ENCODE measurements at places on chromosomes 7 and 10.

GRCh38 chr10:62373995-62374861 is at the start of gene ZNF365:
Gene ZNF365, plus strand, starts transcription at chr10:62374369. Its CDS starts 1,825 bp downstream, at chr10:62376194.
- DNase-seq: peak; percentile 46

- DNase-seq: no peak
Observed at GRCh38 chr10:111525696-111526095, 448.9 kb downstream of the ADRA2A start.

DNA sequence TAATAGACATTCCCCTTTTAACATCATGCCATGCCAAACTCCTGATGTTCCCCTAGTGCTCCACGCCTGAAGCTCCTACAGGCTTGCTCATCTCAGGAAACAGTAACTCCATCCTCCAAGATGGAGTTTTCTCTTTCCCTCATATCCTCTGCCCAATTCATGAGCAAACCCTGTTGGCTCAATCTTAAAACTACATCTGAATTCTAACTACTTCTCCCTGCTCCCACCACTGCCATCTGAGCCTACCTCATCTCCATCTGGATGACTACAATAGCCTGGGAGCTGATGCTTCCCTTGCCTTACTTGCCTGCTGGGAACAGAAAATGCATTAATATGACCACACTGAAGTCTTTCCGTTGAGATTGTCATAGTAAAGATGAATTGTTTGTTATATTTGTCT is 271.7 kb upstream of the MKLN1 start:
- no peak for DNase-seq

DNA sequence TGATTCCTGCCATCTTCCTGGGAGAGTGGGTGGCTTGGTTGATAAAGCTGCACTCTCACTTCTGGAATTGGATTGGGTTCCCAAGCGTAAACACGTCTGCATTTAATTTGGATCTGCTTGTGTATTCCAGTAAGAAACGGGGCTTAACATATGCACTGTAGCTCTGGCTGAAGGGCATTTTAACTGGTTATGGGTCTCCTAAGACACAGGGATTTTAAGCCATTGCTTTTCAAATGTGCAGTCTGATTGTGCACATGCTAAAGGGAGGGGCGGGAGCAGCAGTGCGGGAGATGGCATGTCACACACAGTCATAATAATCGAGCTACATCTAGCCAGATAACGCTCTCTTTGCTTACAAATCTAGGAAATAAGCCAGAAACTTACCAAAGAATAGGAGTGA is 247.3 kb upstream of the LYZL1 start:
- DNase-seq: peak; percentile 41

- DNase-seq: peak; percentile 39
Observed at GRCh38 chr7:117012696-117013095, 59.4 kb downstream of the ST7 start.

GRCh38 chr10:127372361-127372760 is 176.0 kb upstream of the INSYN2A start:
- DNase-seq: no peak

DNA sequence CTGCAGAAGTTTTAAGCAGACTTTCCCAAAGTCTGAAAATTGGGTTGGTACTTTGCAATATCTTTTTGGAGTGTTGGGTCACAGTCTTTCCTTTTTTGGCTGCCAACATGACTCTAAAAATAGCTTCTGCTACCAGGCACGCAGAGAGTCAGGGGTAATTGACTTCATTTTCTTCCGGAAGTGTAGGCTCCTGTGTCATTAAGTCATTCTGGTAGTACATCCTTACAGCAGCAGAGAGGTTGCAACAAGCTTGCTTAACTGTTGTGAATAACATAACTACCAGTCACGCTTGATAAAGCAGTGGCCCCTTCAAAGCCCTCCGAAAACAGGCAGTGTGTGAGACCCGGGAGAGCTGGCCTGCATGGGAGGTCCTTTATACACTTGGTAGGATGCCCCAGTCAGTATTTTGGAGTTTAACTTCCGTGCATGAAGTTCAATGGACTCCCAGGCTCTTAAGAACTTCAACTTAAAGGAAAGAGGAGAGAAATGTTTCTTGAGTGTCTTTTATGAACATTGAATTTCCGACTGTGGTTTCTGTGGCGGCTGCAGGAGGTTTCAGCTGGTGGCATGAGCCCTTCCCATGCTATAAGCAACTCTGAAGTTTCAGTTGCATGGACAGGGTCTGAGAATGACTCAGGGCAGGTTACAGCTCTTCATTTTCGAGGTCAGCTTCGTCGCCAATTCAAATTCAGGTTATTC is 310.7 kb downstream of the GALNT17 start:
- DNase-seq: peak; percentile 5

DNA sequence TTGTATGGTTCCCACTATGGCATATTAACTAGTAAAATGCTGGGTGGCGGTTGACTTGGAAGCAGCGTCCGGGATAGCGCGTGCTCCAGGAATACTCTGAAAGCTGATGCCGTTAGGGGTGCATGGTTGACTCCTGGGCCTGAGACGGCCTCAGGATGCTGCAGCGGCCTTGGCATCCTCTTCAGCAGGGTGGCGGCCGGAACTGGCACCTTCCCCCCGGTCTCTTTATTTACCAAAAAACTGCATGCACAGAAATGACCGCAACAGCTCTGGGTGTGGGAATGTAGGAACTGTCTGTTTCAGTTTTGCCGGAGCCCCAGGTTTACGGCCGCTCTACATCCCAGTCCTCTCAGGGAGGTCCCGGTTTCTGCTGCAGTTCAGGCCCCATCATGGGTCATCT is 28.8 kb downstream of the PFKP start:
- DNase-seq: no peak

- DNase-seq: no peak
Observed at GRCh38 chr10:132957131-132957530, 14.8 kb upstream of the CFAP46 start.

DNA sequence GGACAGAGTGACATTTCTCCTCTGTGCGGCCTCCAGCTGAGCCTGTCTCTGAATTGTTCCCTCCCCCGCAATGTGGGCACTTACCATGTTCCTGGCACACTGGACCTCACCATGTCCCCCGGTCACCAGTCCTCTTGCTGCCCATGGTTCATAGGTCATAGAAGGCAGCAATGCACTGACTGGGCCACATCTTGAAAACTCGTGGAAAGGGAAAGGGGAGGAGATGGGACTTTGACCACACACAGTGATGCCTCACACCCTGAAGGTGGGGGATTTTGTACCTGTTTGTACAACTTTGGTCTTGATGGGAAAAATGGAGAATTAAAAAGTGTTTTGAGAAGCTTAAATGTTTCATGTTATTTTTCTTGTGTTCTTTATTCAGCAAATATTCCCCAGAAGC is 61.7 kb upstream of the LRGUK start:
- no peak for DNase-seq

DNA sequence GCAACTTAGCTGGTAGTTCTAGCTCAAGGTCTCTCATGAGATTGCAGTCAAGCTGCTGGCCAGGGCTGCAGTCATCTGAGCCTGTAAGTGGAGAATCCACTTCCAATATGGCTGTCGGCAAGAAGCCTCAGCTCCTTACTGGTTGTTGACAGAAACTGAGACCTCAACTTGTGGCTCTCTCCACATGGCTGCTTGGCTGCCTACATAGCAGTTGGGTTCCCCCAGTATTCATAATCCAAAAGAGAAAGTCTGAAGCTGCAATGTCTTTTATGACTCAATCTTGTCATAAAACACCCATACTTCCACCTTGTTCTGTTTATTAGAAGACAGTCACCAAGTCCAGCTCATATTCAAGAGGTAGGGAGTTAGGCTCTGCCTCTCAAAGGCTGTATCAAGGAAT is 334.9 kb upstream of the KMT2E start:
- DNase-seq: no peak

DNA sequence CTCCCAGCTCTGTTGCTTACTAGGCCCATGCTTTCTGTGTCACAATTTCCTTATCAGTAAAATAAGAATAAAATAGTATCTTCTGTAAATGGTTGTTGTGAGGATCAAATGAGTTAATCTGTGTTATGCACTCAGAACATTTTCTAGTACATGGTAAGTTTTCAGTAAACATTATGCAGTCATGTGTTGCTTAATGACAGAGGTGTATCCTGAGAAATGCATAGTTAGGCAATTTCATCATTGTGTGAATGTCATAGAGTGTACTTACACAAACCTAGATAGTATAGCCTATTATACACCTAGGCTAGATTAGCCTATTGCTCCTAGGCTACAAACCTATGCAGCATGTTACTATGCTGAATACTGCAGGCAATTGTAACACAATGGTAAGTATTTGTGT is 4.4 kb downstream of the PTTG1IP2 start:
- no peak for DNase-seq

- DNase-seq: no peak
Observed at GRCh38 chr10:71211775-71212317, 524 bp upstream of the UNC5B start.

- no peak for DNase-seq
Observed at GRCh38 chr7:110296321-110296720, 794.6 kb upstream of the LRRN3 start.

DNA sequence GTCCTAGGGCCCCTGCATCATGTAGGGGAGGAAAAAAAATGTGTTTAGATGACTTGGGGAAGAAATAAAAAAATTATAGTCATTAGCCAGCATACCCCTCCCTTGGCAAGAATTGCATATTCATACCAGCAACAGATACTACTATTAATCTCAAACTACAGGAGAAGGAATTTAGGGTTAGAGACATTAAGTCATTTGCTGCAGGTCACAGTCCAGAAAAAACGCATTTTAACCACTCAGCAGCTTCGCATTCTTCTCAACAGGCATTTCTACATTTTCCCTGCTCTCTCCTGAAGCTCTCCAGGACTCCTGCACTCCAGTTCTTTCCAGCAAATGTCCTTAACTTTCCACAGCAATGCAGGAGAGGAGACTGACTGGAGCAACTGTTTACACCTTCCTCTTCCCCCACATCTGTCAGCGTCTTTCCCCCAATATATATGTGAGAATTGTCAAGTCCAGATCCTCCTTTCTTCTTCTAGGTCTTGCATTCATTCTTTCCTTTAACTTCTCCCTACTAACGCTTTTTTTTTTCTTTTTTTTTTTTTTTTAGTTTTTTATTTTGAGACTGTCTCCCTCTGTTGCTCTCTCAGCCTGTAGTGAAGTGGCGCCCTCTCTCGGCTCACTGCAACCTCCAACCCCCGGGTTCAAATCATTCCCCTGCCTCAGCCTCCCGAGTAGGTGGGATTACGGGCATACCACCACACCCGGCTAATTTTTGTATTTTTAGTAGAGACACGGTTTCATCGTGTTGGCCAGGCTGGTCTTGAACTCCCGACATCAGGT is 35.6 kb downstream of the PRPS1L1 start:
- DNase-seq: no peak

- no peak for DNase-seq
Observed at GRCh38 chr7:90593205-90593604, 2.9 kb upstream of the CDK14 start.

DNA sequence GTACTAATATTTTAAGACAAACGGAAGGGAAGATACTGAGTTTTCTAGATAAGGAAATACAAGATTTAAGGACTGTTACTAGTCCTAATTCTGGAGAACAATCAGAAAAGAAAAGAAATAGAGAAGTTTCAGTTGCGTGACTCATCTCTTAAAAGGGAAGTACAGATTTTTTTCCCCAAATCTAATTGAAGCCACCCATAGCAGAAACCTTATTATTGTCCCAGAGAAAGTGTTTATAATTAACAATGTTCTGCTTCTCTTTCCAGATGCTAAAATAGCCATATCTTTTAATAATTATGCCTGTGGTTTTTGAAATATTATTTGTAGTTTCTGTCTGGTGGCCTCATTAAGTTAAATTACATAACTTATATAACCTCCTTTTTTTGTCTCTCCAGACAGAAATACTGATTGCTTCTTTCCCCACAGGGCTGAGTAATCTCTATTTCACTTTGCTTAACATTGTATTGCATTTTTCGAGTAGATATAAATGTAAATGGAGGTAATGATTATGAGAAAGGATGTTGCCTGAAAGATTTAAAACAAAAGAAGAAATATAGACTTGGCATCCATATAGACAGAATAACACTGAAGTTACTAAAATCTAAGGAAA is 240.7 kb upstream of the MBL2 start:
- DNase-seq: no peak

DNA sequence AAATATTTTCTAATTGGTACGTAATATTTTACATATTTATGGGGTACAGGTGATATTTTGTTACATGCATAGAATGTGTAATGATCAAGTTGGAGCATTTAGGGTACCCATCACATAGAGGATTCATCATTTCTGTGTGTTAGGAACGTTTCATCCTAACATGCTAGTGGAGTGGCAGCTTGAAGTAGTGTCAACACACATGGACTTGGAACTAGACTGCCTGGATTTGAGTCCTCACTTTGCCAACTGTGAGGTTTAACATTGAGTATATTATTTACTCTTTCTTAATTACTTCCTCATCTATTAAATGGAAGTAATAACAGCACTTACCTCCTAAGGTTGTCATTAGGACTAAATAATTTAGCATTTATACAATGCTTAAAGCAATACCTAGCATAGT is 241.9 kb downstream of the PLXDC2 start:
- DNase-seq: no peak

GRCh38 chr10:18195060-18195799 is 55.0 kb downstream of the CACNB2 start:
- peak; percentile 48 for DNase-seq

DNA sequence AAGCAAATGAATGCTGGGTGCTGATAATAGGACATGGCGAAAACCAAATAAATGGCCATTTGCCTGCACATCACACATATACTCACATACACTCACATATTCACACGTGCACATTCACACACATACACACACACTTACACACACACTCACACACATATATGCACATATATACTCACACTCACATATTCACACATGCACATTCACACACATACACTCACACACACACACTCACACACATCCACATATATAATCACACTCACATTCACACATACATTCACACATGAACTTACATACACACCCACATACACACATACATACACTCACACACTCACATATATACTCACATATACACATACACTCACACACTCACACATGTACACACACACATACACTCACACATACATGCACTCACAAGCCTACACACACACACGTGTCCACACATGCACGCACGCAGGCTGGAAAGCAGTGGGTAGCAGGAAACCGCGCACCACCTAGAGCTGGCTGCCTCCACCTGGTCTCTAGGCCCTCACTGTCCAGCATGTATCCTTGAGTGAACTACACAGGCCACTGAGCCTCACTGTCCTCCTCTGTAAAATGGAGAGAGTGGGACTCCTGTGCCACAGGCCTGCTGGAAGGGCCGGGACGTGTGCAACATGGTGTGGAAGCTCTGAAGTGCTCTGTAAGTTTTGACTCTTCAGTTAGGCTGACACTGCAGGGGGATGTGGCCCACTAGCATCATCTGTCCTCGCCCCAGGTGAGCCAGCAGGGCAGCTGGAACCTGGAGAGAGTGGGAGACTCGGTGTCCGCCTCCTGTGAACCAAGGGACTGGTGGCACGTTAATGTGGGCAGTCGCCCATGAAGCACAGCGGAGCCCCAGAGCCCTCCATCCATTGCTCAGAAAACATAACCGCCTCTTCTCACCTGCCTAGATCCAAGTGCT is 14.9 kb downstream of the TMEM72 start:
- no peak for DNase-seq

DNA sequence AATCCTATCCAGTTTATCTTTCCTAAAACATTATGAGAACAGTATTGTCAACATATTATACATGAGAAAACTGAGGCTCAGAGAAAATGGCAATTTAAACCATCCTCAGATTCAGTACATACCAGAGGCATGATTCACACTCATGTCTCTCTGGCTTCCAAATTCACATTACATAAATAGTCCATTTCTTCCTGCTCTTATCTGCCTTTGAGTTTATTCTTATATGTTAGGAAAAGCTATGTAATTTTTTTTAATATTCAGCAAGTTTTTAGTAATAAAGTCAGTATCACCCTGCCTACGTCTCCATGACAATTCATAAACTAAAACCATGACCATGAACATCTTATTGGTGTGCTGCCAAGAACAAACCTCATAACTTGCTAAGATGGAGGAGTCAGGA is 1260.2 kb upstream of the SORCS1 start:
- DNase-seq: peak; percentile 75

Data from fibroblast of skin of right biceps (primary cell).